Stimulated activated CD8-positive, alpha-beta memory T cell treated with anti-CD3 and anti-CD28 coated beads, Interleukin-2, amount 100 ng/mL, for 1 hour (primary cell): ENCODE measurements at places on chromosomes 4 and X.

DNA sequence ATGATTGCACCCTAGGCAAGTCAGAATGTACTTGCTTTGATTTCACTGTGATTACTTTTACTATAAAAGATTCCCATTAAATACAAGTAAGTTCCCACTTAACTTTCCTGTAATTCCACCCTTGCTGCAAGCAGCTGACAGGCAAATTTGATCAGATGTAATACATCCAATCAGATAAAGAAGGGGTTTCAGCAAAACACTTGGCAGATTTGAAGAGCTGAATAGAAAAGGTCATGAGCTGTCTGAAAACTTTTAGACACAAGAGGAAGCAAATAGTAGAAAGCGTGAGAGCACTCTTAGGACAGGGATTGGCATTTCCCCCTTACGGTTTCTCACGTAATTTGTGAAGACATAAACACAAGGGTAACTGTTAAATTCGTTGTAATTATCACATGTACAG, 22.8 kb downstream of the HSD17B13 start:
- DNase-seq = no peak

GRCh38 chrX:56366901-56367300, 134.7 kb downstream of the KLF8 start:
- DNase-seq = no peak

DNA sequence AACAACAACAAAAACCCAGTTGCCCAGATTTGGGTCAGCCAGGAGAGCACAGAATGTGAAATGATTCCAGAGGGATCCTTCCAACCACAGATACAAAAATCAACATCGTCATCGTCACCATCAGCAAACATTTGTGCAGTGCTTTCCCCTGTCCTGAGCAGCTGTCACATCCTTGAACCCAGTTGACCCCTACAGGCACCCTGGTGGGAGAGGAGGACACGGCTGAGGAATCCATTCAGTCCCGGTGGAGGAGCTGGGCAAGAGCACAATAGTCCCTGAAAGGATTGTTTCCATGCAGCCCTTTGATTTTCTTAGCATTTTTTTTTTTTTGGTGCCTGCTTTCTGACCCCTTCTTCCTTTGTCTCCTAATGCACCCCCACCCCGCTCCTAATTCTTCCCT, 37.1 kb upstream of the STX18 start:
- DNase-seq = no peak

GRCh38 chrX:110181459-110182137, 136.3 kb downstream of the AMMECR1 start:
- no peak for DNase-seq

GRCh38 chrX:39984191-39984956, 113.4 kb downstream of the BCOR start:
- DNase-seq = no peak

GRCh38 chr4:122650148-122650547, 29.3 kb upstream of the IL21 start:
- no peak for DNase-seq

GRCh38 chrX:150100261-150100660, 162.0 kb upstream of the EOLA2 start:
- DNase-seq = no peak

DNA sequence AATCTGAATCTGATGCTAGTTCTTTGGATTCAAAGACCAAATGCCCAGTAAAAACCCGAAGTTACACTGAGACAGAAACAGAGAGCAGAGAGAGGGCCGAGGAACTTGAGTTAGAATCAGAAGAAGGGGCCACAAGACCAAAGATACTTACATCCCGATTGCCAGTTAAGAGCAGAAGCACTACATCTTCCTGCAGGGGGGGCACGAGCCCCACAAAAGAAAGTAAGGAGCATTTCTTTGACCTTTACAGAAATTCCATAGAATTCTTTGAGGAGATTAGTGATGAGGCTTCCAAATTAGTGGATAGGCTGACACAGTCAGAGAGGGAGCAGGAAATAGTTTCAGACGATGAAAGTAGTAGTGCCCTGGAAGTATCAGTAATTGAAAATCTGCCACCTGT, 309.3 kb downstream of the ANK2 start:
- no peak for DNase-seq

DNA sequence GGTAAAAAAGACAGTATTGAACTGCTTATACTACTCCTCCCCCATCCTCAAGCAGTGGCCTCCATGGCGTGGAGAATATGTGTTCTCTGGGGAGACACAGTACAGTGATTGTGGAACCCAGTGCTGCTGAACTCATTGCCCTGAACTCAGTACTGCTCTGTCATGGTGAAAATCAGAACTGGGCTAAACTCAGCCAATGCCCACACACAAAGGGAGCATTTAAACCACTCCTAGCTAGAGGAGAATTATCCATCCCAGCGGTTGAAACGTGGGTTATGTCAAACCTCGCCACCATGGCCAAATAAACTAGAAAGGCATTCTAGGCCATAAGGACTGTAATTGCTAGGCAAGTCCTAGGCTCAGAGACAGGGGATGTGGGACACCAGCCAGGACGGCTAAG, 131.8 kb downstream of the SPOCK3 start:
- DNase-seq = no peak
